HFFc6 (cell line): ENCODE measurements at places on chromosomes 7 and 10.

- no peaks in the 10 kb centered on the region; the same call in 1 of the 2 replicates for H3K27me3 ChIP-seq
- no peak for DNase-seq
- no peak overlapping the region for H3K27ac ChIP-seq
- no peaks in the 10 kb centered on the region for H3K36me3 ChIP-seq
- H3K4me1 ChIP-seq = no peaks in the 10 kb centered on the region
These were observed 170.2 kb upstream of the TRIM24 start for GRCh38 chr7:138289864-138290263.

- no peak for DNase-seq
- H3K4me1 ChIP-seq = peaks cover 53% of the 10 kb centered on the region
- H3K36me3 ChIP-seq = no peaks in the 10 kb centered on the region
- H3K4me3 ChIP-seq = peak overlapping the region; percentile 46; the same call in 1 of the 2 replicates
- no peak overlapping the region for H3K27ac ChIP-seq
These were observed 6.0 kb upstream of the NANOS1 start for GRCh38 chr10:119023553-119023868.

DNA sequence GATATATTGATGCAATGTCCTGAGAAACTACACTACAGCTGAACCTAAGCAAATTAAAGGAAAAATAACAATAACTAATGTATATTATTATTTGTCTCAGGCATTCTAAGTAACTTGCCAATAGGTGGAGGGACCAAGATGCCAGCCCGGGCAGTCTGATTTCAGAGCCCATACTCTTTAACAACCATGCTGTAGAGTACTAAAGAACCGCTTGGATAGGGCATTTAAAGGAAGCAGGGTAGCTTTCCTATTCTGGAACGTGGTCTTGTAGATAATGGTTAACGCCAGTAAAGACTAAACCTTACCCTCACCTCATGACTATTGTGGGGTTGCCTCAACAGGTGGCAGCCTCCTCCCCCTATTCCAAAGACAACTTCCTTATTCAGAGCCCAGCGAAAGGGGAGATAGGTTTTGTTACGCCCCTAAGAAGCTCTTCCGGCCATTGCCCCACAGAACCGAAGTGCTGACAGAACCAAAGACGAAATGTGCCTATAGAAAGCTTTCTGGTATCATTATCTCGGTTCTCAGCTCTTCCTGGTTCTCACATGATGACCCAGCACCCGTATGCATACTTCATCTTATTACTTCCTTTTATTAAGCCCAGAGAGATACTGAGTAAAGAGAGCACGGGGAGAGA lies 707 bp upstream of the C1GALT1 start:
- H3K4me3 ChIP-seq = peak overlapping the region; percentile 94
- no peaks in the 10 kb centered on the region; the same call in 1 of the 2 replicates for H3K27me3 ChIP-seq
- peak overlapping the region; percentile 94 for H3K27ac ChIP-seq
- H3K36me3 ChIP-seq = no peaks in the 10 kb centered on the region

DNA sequence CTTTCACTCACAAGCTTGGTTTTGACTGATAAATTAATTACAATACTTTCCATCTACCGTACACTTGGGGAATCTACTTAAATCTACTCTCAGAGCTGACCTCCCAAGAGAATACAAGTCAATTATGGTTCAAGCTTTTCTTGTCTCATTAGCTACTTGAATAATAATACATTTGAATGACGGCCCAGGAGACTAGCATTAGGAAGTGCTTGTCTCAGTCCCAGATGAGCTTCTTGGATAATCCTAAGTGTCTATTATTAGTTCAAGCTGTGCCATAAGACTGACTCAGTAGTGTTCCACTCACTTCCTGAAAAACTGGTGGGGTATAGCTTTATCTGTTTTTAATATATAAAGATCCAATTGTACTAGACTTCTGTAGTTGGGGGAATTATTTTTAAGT lies 100.2 kb downstream of the GNAT3 start:
- no peak for DNase-seq
- H3K27me3 ChIP-seq = no peaks in the 10 kb centered on the region
- peaks cover 5% of the 10 kb centered on the region; the same call in 1 of the 2 replicates for H3K36me3 ChIP-seq
- H3K27ac ChIP-seq = 0 out of 2 replicates have a peak overlapping the region, but pooled peaks have one; percentile 2
- H3K4me3 ChIP-seq = no peak overlapping the region

DNA sequence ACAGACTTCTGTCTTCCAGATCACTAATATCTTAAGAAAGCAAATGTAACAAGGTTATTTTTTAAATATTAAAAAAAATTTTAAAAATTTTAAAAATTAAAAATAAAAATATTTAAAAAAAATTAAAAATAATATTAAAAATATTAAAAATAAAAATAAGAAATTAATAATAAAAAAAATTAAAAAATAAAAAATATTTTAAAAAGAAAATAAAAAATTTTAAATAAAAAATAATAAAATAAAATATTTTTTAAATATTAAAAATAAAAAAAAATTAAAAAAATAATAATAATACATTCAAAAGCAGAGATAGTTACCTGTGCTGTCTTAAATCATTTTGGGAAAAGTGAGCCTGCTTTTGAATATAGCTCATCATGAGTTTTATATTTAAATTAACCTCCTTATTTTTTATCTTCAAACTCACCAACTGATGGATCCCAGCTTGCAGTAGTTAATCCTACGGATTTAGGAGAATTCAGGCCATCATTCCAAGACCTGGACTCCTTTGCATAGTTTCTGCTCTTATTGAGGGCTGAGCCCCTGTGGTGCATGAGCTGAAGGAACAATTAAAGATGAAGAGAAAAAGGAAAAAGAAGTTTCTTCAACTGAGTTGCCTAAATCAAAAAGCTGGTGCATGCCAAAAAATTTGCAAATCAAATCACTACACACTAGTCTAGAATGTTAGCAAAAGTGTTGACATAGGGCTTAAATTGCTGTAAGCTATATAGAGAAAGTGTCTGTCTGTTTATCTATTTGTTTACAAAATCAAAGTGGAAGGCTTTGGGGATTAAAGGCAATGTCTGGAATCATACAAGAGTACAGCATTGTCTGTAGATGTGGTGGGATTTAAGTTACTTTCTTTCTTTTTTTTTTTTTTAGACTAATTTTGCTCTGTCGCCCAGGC lies 50.5 kb upstream of the ZNF438 start:
- H3K36me3 ChIP-seq = 0 out of 2 replicates have a peak, but pooled peaks cover 3% of the 10 kb centered on the region
- no peak for DNase-seq
- H3K4me3 ChIP-seq = no peak overlapping the region
- no peaks in the 10 kb centered on the region for H3K27me3 ChIP-seq

- no peaks in the 10 kb centered on the region for H3K4me1 ChIP-seq
- H3K27me3 ChIP-seq = no peaks in the 10 kb centered on the region
- peaks cover 5% of the 10 kb centered on the region; the same call in 1 of the 2 replicates for H3K36me3 ChIP-seq
- no peak for DNase-seq
- H3K27ac ChIP-seq = no peak overlapping the region
These were observed 356.9 kb downstream of the FGFR2 start for GRCh38 chr10:121241337-121241736.

GRCh38 chr7:42193471-42194129 lies 43.4 kb downstream of the GLI3 start:
- H3K4me1 ChIP-seq = peaks cover 76% of the 10 kb centered on the region
- no peak for DNase-seq
- H3K36me3 ChIP-seq = 0 out of 2 replicates have a peak, but pooled peaks cover 6% of the 10 kb centered on the region
- H3K27me3 ChIP-seq = no peaks in the 10 kb centered on the region; the same call in 1 of the 2 replicates
- H3K27ac ChIP-seq = peak overlapping the region; percentile 47
- H3K4me3 ChIP-seq = peak overlapping the region; percentile 58

- peaks cover 1% of the 10 kb centered on the region; the same call in 1 of the 2 replicates for H3K27me3 ChIP-seq
- DNase-seq = no peak
- H3K27ac ChIP-seq = no peak overlapping the region
- H3K4me3 ChIP-seq = no peak overlapping the region
- H3K4me1 ChIP-seq = peaks cover 36% of the 10 kb centered on the region
These were observed 6.3 kb downstream of the LOXL4 start for GRCh38 chr10:98261436-98262277.

DNA sequence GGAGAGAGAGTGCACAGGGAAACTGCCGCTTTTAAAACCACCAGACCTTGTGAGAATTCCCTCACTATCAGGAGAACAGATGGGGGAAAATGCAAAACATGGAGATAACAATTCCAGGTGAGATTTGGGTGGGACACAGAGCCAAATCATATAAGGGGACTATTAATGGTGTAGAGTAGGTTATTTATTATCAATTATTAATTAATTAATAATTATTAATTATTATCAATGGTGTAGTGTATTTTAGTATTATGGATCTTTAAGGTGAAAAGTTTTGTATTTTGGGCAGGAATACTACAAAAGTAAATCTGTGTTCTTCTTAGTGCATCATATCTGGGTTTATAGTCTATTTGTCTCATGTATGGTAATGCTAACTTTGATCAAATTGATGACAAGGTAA lies 377.7 kb upstream of the KCND2 start:
- no peak overlapping the region for H3K27ac ChIP-seq
- no peak for DNase-seq
- H3K4me1 ChIP-seq = no peaks in the 10 kb centered on the region

GRCh38 chr10:93742633-93743349 lies 14.9 kb upstream of the LGI1 start:
- H3K36me3 ChIP-seq = no peaks in the 10 kb centered on the region

- H3K27me3 ChIP-seq = peaks cover 4% of the 10 kb centered on the region
- peak overlapping the region; percentile 90 for H3K27ac ChIP-seq
- H3K36me3 ChIP-seq = peaks cover 12% of the 10 kb centered on the region
- H3K4me3 ChIP-seq = peak overlapping the region; percentile 92
These were observed 169.3 kb downstream of the FAM107B start for GRCh38 chr10:14605231-14605925.

- H3K36me3 ChIP-seq = peaks cover 25% of the 10 kb centered on the region
- no peak overlapping the region for H3K27ac ChIP-seq
- no peak for DNase-seq
- H3K27me3 ChIP-seq = no peaks in the 10 kb centered on the region; the same call in 1 of the 2 replicates
- H3K4me3 ChIP-seq = no peak overlapping the region
These were observed 40.9 kb downstream of the LANCL2 start for GRCh38 chr7:55405856-55406541.

- no peak overlapping the region for H3K27ac ChIP-seq
- peaks cover 44% of the 10 kb centered on the region for H3K4me1 ChIP-seq
- no peaks in the 10 kb centered on the region for H3K36me3 ChIP-seq
- H3K4me3 ChIP-seq = no peak overlapping the region
- no peak for DNase-seq
These were observed 119.2 kb downstream of the MBL2 start for GRCh38 chr10:52653263-52653909.

GRCh38 chr7:95027234-95027872 lies 120.0 kb downstream of the PPP1R9A start:
- no peaks in the 10 kb centered on the region for H3K4me1 ChIP-seq
- DNase-seq = no peak
- H3K36me3 ChIP-seq = no peaks in the 10 kb centered on the region

DNA sequence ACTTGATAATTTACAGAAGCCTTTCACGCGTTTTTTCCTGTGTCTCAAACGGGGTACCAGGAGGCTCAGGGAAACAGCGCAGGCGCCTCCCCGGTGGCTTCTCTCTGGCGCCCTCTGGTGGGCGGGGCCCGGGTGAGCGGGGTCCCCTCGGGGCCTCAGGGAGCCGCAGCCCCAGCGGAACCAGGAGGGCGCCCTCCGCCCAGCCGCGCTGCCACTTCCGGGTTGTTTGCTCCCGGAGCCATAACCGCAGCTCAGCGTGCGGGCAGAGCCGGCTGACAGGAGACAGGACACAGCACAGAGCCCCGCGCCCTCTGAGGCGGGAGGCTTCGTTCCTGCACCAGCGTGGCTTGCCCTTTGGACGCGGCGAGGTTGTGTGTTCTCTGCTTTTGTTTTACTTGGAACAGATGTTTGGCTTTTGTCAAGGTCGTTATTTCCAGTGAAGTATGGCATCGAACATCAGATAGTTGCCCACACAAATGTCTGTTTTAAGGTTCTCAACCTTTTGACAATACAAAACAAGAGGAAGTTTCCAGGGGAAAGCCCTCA lies 6.9 kb upstream of the CYP2E1 start:
- H3K4me1 ChIP-seq = no peaks in the 10 kb centered on the region; the same call in 1 of the 2 replicates
- H3K36me3 ChIP-seq = peaks cover 6% of the 10 kb centered on the region; the same call in 1 of the 2 replicates
- H3K27ac ChIP-seq = no peak overlapping the region
- peak; percentile 38 for DNase-seq
- H3K4me3 ChIP-seq = peak overlapping the region; percentile 73

DNA sequence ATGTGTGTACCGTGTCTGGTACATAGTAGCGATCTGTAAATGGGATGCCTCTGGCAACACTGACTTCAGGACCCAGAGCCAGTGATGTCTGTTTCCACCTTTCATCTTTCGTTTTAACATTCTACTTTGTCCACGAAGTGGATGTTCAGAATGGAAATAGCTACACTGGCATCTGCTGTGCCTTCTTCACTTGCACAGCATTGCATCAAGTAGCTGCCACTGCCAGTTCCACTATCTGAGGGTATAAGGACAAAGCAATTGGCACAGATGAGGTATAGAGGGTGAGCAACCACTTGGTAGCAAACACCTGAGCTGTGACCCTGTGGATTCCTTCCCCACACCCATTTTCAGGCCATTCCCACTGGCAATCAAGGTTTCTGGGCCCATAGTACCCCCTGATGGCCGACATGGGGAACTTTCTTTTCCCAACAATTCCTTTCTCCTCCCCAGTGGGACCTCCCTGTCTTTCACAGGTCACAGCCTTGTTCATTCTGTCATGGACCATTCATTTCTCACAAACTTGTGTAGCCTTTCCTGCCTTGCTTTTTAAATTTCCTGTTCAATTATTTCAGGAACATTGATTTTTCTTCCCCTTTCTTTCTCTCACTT lies 4.0 kb downstream of the ITGA8 start:
- no peaks in the 10 kb centered on the region for H3K36me3 ChIP-seq
- H3K4me1 ChIP-seq = peaks cover 16% of the 10 kb centered on the region
- H3K27me3 ChIP-seq = peaks cover 23% of the 10 kb centered on the region

- no peaks in the 10 kb centered on the region for H3K27me3 ChIP-seq
- no peaks in the 10 kb centered on the region for H3K4me1 ChIP-seq
- no peak overlapping the region for H3K4me3 ChIP-seq
- no peak overlapping the region for H3K27ac ChIP-seq
- DNase-seq = no peak
These were observed 1323.5 kb upstream of the LRRTM3 start for GRCh38 chr10:65602182-65602865.

GRCh38 chr7:50397320-50397970 lies 52.7 kb downstream of the FIGNL1 start:
- H3K4me1 ChIP-seq = no peaks in the 10 kb centered on the region
- H3K4me3 ChIP-seq = no peak overlapping the region
- H3K36me3 ChIP-seq = no peaks in the 10 kb centered on the region
- no peak for DNase-seq
- H3K27ac ChIP-seq = no peak overlapping the region

- peaks cover 71% of the 10 kb centered on the region for H3K4me1 ChIP-seq
- H3K4me3 ChIP-seq = no peak overlapping the region
- peak; percentile 56 for DNase-seq
- H3K27ac ChIP-seq = peak overlapping the region; percentile 56
- no peaks in the 10 kb centered on the region for H3K27me3 ChIP-seq
These were observed 141.6 kb upstream of the AKR1E2 start for GRCh38 chr10:4684434-4684833.

DNA sequence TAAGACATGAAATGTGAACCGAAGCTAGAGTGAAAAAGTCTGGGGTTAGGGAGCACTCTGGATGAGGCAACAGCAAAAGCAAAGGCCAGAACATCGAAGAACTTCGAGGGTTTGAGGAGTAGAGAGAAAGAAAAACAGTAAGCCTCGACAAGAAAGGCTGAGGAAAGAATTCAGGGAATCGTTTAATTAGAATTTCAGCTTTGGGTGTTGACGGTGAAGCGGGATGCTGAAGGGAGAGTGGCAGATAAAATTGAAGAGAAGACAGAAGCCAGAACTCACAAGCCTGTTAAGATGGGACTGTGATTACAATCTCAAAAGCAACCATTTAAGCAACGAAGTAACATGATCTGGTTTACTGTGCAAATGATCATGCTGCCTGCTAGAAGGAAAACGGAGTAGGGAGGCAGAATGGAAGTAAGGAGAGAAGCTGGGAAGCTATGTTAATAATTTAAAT lies 2.1 kb downstream of the TRDMT1 start:
- peaks cover 8% of the 10 kb centered on the region for H3K36me3 ChIP-seq
- H3K27me3 ChIP-seq = peaks cover 4% of the 10 kb centered on the region; the same call in 1 of the 2 replicates
